Hematopoietic multipotent progenitor cell treated with erythropoietin and hydrocortisone succinate and interleukin-3 and kit ligand, for 6 days (in vitro differentiated cells): ENCODE measurements at places on chromosomes 2 and 18.

DNA sequence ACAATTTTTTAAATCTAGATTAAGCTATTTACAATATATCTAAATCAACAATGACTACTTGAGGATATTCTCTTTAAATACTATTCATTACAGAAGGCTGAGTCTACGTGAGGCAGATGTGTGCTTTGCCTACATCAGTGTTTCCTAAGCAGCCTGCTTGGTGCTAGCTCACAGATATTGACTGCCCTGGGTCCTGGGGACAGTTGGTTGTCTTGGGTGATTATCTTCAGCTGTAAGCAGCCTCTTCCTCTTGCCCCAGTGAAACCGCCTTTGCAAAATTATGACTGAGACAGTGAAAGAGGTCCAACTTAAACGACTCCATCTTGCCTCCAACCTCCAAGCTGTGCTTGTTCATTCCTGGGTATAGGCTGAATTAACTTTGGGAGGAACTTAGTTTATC lies 39.6 kb upstream of the CCDC88A start:
- DNase-seq = peak; percentile 37

DNA sequence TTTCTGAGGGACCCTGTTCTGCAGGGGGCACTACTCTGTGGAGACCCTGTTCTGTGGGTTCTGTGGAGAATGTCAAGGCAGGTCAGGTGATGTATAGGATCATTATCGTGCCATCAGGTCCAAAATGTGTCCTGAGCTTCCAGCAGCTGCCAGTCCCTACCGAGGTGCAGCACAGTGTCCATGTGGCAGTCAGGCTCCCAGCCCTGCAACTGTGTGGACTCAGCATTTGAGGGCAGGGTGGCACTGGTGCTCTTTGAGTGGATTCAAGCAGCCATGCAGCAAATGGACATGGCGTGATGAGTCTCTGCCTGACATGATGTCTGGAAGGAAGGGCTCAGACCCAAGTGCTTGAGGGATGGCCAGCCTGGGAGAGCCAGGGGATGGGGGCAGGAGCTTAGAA lies 35.0 kb downstream of the STK25 start:
- DNase-seq = no peak

- no peak for DNase-seq
These were observed 22.2 kb upstream of the FAHD2A start for GRCh38 chr2:95380280-95380679.

GRCh38 chr2:182585001-182585400 lies 131.1 kb upstream of the DNAJC10 start:
- DNase-seq = no peak

GRCh38 chr2:100140582-100140981 lies 1.8 kb downstream of the AFF3 start:
- DNase-seq = peak; percentile 39

DNA sequence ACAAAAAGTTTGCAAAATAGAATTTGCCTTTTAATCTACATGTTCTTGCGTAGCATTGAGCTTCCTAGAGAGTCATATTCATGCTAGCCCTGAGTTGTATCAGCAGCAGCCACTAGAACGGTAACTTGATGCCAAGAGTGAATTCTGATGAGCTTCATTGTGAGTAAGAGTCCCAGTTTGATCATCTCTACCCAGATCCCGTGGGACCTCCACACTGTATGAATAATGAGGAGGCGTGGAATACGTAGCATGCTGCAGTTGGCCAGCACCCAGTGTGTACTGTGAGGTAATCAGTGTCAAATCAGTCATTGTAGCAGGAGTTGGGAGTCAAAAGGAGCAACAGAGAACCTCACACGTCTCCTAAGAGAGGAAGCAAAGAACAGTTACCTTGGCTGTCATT lies 197.9 kb downstream of the NEDD4L start:
- no peak for DNase-seq

DNA sequence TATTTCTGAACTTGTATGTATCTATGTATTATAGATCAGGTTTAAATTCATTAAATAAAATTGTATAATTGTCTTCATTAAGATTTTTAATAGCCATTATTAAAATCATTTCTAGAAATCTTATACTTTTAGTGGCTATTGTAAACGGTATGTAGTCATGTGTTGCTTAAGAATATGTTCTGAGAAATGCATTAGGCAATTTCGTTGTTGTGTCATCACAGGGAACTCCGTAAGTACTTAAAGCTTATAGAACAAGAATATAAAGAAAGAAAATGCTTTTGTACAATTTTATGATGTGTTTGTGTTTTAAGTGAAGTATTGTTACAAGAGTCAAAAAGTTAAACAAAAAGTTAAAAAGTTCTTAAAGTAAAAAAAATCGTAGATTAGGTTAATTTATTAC lies 765.8 kb downstream of the METTL4 start:
- peak; percentile 10 for DNase-seq

GRCh38 chr2:44680424-44680971 lies 261.0 kb upstream of the SIX3 start:
- no peak for DNase-seq

- peak; percentile 90 for DNase-seq
These were observed 24.6 kb downstream of the MAIP1 start for GRCh38 chr2:199979832-199980628.

GRCh38 chr2:222915092-222915957 lies 54.5 kb downstream of the ACSL3 start:
- peak; percentile 37 for DNase-seq

DNA sequence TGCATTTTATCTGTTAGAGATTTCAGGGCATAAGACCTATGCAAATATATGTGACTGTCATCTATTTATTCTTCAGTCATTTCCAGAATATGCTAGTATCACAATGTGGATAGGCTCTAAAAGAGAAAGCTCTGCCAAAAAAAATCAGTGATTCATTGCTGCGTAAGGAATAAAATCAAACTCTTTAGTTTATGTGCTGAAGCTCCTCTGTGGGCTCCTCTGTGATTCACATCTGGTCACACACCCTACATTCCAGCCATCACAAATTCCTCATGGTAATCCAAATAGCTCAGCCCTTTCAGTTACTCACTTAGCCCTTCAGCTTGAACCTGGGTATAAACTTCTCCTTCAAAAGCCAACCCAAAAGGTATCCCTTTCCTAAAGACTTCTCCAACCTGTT lies 21.4 kb downstream of the DLGAP1 start:
- no peak for DNase-seq

GRCh38 chr2:238103465-238104225 lies 3.5 kb downstream of the ESPNL start:
- DNase-seq = no peak

- no peak for DNase-seq
These were observed 7.2 kb upstream of the AFTPH start for GRCh38 chr2:64516651-64517510.

DNA sequence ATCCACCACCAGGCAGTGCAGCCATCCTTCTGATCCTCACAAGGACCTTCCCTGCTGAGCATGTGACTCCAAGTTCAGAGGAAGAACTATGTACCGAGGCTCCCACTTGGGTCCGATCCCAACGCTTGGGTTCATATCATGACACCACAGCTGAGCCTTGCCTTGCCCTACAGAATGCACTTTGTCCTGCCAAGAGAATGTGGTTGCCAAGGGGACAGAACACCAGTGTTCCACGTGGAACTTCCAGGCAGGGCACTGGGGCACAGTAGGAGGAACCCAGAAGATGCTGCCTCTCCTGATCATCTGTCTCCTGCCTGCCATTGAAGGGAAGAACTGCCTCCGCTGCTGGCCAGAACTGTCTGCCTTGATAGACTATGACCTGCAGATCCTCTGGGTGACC lies at the start of gene TEX51:
Gene TEX51, plus strand, starts transcription at position 255 of the 400 bp plus-strand sequence. Its CDS starts 29 bp downstream, at position 284.
- DNase-seq = no peak

- DNase-seq = no peak
These were observed 266.7 kb downstream of the METTL4 start for GRCh38 chr18:2304378-2305175.

DNA sequence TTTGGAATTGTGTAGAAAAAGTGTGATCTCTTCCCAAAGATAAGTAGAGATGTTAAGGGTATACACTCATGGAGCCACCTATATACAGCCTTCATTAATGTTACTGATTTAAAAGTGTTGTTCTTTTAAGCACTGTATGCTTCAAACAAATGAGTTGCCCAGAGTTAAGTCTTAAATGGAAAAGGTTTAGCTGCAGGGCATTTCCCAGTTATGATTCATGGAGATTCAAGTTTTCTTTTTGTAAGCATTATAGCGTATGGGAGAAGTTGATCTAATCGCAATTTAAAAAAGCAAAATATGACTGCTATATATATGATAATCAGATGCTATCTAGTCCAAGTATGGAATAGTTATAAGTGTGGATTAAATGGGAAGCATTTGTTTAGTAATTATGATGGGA lies 4.8 kb downstream of the PDK1 start:
- DNase-seq = no peak

DNA sequence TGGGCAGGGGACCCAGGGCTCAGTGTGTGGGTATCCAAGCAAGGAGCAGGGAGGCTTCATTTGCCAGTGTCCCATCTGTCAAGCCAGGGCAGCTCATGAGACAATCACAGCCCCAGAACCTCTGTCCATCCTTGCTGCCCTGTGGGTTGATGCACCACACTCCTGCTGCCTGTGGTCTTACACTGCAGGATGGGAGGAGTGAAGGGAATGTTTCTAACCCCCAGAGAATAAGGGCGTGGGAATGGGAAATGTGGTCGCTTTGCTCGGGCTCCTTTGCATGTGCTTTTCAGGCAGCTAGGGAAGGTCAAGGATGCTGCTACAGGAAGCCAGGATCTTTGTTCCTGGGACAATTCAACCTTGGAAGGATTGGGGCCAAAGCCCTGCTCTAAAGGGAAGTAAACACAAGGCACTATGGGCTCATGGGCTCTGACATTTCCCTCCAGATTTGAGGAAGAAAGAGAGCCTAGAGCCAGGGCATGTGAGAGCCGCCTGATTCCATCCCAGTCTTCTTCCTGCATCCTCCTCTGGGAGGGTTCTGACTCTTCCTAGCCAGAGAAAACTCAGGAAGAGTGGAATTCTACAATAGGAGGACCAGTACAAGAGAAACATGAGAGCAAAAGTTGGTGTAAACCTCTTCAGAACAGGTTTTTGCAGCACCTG lies 18.8 kb upstream of the MAP3K20 start:
- no peak for DNase-seq

DNA sequence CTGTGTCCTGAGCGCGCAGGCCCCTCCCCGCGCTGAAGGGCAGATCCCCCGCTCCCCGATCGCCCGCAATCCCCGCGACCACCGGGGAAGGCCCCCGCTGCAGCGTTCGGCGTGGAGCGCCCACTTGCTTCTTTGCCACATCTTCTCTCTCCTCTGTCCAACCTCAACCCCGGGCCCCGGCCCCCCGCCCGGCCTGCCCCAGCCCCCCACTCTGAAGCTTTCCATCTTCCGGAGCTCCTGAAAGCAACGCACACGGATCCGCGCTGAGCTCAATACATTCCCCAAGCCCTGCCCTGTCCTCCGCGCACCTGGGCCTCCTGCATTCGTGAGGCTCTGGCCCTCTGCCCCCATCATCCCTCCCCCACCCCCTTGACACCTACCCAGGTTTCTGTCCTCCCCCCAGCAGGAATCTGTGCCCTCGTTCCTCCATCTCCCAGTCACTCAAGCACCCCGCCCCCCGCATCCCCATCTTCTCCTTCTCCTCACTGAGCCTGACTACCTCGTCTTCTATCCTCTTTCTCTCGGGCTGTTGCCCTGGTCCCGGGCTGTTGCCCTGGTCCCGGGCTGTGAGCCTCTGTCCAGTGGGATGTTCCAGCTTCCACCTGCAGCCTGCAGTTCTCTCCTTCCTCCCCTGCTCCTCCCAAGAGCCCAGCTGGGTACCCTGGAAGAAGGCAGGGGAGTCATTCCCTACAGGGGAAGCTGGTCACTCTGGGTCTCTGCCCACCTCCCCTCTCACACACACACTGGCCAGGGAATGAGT lies 7.8 kb downstream of the SPEG start:
- no peak for DNase-seq

DNA sequence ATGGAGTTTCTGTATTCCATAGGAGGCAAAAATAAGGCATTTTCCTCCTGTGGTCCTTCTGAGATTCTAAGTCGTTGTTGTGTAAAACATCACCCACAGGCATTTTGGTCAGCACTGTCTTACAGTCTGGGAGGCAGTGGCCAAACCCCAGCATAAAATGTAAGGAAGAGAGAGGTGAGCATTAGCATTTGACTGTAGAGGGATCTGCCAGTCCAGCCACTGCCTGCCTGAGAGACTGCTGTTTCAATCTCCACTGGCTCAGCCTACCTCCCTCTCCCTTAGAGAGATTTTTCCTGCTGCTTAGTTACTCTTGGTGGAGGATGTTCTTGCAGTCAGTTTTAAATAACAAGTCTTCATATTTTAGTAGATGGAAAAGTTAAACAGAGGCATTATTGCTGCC lies 77.0 kb downstream of the ARHGEF33 start:
- DNase-seq = no peak

DNA sequence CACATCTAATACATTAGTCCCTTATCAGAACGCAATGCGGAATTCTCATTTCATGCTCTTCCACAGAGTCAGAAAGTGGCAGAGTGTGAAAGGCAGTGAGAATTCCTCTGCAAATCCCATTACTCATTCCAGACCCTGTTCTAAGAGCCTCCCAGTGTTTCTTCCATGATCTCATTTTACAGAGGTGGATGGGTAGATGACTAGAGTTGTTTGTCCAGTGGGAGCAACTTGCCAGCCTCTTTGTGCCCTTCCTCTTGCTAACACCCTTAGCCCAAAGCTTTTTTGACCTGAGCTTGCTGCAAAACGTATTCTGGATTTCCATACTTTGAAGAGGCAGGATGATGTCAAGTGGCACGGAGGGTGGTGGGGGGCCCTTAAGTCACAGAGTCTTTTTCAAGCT lies 467.7 kb upstream of the RGPD4 start:
- no peak for DNase-seq

GRCh38 chr2:240232264-240232915 lies 91.9 kb upstream of the OTOS start:
- DNase-seq = no peak

GRCh38 chr2:162342841-162343240 lies 1.1 kb upstream of the GCA start:
- DNase-seq = peak; percentile 19

GRCh38 chr18:4551001-4551360 lies 95.9 kb upstream of the DLGAP1 start:
- no peak for DNase-seq

DNA sequence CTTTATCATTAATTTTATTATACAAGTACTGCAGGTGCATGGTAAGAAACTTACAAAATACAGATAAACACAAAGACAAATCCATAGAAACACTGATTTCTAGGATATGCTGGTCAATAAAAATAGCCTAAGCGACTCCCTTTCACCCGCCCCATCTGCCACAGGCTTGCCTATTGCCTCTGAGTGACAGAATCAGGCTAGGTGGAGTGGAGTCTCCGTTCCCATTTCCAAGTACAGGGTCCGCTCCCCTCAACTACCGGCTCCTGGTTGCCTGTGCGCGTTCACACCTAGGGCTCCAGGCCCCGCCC lies 201 bp upstream of the TRAPPC12 start:
- no peak for DNase-seq
